HFFc6 (cell line): ENCODE measurements at places on chromosomes 5 and 9.

DNA sequence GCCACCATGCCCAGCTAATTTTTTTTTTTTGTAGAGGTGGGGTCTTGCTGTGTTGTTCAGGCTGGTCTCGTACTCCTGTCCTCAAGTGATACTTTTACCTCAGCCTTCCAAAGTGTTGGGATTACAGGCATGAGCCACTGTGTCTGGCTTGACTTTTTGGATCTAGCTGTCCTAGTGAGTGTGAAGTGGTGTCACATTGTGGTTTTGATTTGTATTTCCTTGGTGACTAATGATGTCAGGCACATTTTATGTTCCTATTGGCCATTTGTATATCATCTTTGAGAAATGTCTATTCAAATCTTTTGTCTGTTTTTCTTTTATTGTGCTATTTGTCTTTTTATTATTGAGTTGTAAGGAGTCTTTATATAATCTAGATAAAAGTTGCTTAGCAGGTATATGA is 53.5 kb upstream of the MCCC2 start:
- DNase-seq = peak; percentile 45

DNA sequence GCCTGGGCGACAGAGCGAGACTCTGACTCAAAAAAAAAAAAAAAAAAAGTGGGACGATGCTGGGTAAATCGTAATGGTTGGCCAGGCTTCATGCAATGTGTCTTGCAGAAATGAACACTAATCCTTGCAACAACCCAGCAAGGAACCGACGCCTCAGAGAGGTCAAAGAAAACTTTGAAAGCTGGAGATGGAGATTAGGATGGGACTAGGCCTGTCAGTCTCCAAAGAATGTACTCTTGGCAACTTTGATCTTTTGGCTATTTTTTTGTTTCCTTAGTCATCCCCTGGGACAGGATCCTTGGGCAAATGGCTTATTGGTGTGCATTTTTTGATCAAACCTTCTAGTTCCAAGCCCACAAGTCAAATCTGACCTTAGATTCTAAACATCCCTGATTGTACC is 10.6 kb upstream of the PWWP2A start:
- DNase-seq = peak; percentile 1

GRCh38 chr9:13716601-13717321 is 437.3 kb upstream of the MPDZ start:
- no peak for DNase-seq

DNA sequence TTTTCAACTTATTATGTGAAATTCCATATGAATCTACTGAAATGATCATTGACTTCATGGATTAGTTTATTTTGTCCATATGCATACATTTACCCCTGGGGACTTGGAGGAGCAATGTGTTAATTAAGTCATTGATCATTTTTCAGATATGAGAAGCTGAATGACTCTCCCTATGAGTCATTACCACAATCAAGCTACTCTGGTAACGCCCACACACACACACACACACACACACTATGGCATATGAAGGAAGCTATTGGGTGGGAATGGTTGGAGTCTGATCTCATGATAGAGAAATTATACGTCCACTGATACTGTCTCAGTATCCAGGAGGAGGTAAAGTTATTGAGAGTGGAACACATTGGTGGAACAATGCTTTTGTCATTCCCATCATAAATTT is 528.9 kb downstream of the AGTPBP1 start:
- peak; percentile 28 for DNase-seq

GRCh38 chr9:121240472-121241135 is 27.4 kb upstream of the GSN start:
- no peak for DNase-seq

GRCh38 chr9:6961845-6962522 is 204.2 kb downstream of the KDM4C start:
- DNase-seq = no peak

DNA sequence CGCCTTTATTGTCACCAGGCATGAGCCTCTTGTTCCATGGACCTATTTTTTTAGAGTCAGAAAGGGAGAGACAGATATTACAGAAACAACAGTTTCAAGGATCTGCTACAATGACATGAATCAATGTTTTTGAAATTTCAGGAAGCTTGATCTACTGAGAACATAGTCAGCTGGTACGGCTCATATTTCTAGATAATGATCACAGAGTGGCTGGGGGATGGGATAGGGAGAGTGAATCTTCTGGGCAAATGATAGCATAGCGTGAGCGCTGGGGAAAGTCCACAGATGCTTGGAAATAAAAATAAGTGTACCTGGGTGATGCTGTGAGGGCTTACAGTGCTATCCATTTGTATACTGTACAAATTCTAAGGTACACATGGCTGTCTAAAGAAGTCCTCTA is 340.4 kb downstream of the EBF1 start:
- no peak for DNase-seq

GRCh38 chr5:56037531-56038010 is 42.8 kb upstream of the IL6ST start:
- no peak for DNase-seq

DNA sequence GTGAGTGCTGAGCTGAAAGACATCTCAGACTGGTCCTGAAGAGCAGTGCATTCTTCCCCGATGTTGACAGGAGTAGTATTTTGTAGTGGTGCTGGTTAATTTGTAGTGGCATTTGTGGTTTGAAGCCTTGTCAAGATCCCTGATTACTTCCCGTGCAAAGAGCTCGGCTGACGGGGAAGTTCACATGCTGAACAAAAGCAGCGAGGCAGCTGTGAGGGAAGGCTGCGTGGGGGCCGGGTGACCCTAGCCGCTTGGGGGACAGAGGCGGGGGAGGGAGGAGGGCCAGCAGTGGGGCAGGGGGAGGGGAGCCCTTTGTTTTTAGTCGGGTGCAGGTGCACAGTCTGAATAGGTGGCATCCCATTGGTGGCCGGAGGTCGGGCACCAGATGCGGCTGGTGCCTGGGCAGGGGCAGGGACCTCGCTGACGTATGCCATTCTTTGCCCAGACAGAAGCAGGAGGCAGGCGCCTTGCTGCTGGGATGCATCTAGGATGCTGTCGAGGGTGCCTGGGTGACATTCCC is 64.7 kb downstream of the CRB2 start:
- no peak for DNase-seq

DNA sequence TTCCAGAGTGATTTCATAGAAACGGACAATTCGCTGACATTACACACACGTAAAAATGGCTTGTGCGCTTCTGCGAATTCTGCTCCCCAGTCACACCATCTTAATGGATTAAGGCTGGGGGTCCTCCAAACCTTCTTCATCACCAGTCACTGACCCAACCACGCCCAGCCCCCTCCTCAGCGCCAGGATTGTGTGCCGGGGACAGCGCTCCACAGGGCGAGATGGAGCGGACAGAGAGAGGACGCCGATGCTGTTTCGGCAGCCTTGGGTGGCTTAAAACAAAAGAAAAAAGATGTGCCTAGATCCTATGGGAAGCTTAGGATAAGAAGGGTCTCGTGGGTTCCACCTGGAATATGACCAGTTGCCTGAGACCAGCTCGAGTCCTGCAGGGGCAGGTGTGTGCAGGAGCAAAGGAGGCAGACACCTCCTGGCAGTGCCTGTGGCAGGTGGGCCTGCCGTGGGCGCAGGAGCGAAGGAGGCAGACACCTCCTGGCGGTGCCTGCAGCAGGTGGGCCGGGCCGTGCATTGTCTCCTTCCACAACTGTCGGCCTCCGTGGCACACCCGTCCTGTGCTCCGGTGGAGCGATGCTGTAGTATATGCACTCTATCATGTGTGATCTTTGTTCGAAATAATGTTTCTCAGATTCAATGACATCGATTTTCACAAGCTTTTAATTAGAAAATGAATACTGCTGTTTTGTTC is 20.9 kb downstream of the BRD9 start:
- no peak for DNase-seq

DNA sequence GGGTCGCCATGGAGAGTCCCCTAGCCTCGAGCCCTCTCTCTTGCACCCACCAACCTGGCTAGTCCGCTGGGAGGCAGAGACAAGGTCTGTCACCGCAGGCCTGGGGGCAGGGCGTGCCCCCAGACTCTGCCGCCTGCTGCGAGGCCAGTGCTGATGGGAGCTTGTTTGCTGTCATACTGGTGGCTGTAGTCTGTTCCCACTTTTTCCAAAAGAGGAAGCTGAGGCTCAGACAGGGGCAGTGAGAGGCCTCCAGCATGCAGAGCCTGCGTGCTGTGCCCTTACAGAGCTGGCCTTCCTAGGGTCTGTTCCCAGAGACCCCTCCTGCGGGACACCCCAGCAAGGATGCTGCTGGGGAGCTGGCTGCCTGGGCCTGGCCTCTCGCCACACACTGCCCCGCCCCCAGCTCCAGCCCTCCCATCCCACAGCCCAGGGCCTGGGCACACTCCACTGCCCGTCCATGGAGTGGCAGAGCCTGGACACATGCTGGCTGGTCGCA is 21.0 kb upstream of the SUSD3 start:
- no peak for DNase-seq

GRCh38 chr5:173785400-173785799 is 102.7 kb upstream of the CPEB4 start:
- DNase-seq = no peak

GRCh38 chr5:20102293-20102692 is 114.3 kb upstream of the CDH18 start:
- DNase-seq = no peak

GRCh38 chr5:75058986-75059535 is 6.7 kb upstream of the GCNT4 start:
- no peak for DNase-seq

GRCh38 chr5:164303646-164304215 is 798.3 kb downstream of the MAT2B start:
- no peak for DNase-seq

GRCh38 chr5:67310740-67311139 is 114.1 kb upstream of the CD180 start:
- DNase-seq = no peak

GRCh38 chr9:8799206-8799605 is 999.6 kb upstream of the DMAC1 start:
- no peak for DNase-seq
